Bronchus fibroblast of lung (primary cell): ENCODE measurements at places on chromosomes 3 and 15. TPM values are rescaled to one million over a fixed set of nuclear protein-coding genes. Genes with fewer than 3 reads are reported as not detected.

UCN2 gene
- 1.7 and 1.9 TPM in 2 replicates for total RNA-seq

ITIH4 gene
- 0.45 and 0.67 TPM in 2 replicates for total RNA-seq

PCOLCE2 gene
- total RNA-seq = 1.3 and 1.5 TPM in 2 replicates

GASK1A gene
- 0.50 and 1.2 TPM in 2 replicates for total RNA-seq

IL17RD gene
- 1.6 and 2.0 TPM in 2 replicates for total RNA-seq

SPATA12 gene
- total RNA-seq = under 0.01 and 0.15 TPM in 2 replicates
